ENCODE measurements at places on chromosomes 11 and 22. TPM values are rescaled to one million over a fixed set of nuclear protein-coding genes. Genes with fewer than 3 reads are reported as not detected.

DNA sequence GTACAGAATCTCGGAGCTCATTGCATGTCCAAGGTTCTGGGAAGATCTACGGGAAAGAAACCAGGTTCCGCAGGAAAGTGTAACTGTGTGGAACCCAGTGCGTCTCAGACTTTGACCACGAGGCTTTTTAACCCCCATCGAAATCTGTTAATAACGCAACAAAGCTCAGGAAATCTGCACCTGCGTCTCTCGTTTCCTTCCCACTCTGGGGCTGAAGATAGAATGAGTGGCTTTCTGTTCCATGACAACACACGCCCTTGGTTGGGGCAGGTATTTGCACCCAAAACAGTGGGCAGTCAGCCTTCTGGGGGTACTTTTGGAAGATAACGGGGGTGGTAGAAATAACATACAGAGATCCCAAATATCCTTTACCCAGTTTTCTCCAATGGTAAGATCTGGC, 38.5 kb downstream of the ISX start:
- DNase-seq = no peak

C1QTNF4 gene
- 2.4 TPM for total RNA-seq

- DNase-seq = no peak
Observed at GRCh38 chr22:22042599-22043295, 60.2 kb upstream of the TOP3B start.

DNA sequence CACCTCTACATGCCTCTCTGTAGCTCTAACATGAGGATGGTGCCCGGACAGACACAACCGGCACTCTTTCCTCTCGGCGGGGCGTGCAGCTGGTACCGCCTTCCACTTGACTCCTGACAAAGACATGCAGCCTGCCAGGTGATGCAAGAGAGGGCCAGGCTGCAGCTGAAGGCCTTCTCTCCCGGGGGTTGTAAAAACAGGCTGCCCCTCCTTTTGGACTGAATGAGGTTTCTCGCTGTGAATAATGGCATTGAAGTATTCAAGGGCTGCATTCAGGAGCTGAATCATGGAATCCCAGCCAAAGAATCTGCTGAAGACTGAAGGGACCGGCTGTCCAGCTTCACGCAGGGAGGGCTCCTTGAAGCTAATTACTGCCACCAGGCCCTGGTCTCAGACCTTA, 110.9 kb downstream of the GALNT18 start:
- peak; percentile 90 for DNase-seq

NR1H3 gene
- total RNA-seq = 13.7 TPM

DNA sequence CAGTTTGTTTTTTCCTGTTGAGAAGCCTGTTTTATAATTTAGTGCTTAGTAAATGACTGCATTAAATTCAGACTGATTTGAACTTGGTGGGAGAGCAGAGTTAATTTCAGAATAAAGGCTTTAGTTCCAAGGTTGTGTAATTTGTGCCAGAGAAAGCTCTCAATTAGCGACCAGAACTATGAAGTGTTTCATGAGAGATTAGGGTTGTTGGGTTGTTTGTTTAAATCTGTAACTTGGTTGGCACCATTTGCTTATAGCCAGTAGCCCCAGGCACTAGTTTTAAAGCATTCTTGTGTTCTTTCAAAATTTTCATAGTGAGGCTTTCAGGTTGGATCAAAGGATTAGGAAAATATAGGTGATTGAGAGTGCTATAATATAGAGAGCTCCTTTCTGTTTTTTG, 25.5 kb downstream of the UVRAG start:
- DNase-seq = no peak

- DNase-seq = no peak
Observed at GRCh38 chr11:107876141-107876540, 17.6 kb upstream of the SLC35F2 start.

DNA sequence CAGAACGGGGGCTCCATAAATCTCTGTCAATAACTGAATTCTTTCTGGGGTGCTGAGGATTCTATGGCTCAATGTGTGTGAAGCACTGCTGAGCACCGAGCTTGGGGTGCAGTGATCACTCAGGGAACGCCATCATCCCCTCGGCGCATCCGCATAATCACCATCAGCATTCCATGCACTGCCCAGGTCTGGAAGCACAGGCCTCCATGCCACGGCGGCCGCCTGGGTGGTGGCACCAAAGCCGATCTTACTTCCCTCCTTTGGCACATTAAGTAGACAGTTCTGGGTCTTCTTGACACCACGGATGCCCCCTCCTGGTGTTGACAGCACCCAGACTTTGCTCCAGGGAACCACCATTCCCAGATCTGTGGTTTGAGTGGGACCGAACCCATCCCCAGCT, 15.6 kb downstream of the LTO1 start:
- DNase-seq = no peak

DNA sequence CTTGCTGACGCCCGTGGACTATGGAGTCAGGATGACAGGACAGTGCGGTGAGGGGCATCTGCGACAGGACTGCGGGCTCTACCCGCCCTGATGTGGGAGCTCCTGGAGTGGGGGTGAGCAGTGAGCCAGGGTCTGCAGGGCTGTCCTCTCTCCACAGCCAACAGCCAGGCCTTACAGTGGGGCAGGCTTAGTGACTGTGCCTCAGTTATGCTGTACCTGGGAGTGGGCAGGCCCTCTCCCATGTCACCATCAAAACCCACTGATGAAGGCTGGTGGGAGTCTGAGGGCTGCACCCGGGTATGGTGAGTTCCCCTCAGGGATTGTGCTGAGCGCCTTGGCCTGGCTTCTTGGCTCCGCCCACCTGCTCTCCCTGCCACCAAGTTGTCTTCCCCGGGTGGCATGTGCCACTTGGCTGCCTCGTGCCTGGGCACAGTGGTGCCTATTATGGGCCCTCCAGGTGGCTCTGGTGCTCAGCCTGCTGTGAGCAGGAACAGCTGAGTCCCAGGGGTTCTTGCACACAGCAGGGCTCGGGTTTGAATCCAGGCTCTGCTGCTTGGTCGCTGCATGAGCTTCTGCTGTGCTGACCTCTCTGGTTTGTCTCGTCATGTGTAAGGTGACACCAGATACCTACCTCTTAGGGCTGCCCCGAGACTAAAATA, 4.1 kb upstream of the TRIOBP start:
- no peak for DNase-seq

DNA sequence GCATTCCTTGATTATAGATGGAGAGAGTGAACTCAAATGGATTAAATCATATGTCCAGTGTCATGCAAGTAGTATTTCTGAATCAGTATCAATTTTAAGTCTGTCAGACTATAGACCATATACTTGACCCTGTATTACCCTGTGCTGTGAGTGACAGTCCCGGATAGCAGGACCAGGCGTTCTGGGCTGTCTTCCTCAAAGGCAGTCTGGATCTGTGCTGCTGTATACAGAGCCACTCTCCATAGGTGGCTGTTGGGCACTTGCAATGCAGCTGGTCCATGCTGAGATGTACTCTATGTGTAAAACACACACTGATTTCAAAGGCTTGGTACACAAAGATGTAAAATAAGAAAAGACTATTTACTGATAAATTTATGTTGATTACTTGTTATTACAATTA, 294.3 kb downstream of the OPCML start:
- DNase-seq = no peak

PRAME gene
- total RNA-seq = 11.8 TPM

- DNase-seq = no peak
Observed at GRCh38 chr11:18457450-18457849, 1.8 kb downstream of the LDHAL6A start.

OR52H1 gene
- not detected for total RNA-seq

DNA sequence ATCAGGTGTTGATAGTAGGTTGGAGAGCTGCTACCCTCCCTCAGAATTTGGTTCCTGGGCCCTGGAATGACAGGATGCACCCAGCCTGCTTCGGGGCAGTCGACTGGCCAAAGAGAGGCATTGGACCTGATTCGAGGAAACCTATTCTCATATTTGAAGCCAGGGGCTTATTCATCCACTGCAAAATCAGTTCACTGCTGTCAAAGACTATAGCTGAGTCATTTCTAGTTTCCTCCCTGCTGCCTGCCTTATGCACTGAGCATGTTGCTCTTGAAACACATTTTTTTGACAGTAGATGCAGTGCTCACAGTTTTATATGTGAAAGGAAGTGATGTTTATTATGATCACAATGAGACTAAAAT, 565.4 kb downstream of the ETS1 start:
- DNase-seq = no peak

DNA sequence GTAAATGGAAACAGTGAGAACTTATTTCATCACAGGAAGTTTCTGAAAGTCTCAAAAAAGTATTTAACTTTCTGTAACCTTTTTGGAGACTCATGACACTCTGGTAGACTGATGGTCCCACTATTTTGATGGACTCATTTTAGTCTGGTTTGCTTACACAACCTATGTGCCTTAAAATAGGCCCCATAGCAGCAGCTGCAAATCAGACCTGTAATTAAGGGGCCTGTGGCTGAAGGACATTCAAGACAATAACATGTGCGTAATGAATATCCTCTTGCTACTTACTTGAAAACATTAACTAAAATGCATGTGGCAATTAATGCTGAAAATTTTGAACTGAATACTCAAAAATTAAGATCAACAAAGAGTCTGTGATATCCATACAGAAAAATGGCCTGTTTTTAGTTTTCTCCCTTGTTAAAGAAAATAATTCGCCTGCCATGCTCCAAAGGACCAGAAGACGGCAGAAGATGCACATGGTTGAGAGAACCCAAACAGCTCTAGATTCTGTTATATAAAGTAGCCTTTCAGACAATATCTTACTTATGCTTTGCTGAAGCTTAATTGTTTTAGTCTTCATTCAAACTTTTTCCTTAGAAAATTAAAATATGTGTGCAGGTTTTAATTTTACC, 568.5 kb downstream of the KCNA4 start:
- peak; percentile 4 for DNase-seq

PEX26 gene
- total RNA-seq = 20.7 TPM

GRCh38 chr11:26023057-26023456, 308.9 kb upstream of the ANO3 start:
- no peak for DNase-seq

DNA sequence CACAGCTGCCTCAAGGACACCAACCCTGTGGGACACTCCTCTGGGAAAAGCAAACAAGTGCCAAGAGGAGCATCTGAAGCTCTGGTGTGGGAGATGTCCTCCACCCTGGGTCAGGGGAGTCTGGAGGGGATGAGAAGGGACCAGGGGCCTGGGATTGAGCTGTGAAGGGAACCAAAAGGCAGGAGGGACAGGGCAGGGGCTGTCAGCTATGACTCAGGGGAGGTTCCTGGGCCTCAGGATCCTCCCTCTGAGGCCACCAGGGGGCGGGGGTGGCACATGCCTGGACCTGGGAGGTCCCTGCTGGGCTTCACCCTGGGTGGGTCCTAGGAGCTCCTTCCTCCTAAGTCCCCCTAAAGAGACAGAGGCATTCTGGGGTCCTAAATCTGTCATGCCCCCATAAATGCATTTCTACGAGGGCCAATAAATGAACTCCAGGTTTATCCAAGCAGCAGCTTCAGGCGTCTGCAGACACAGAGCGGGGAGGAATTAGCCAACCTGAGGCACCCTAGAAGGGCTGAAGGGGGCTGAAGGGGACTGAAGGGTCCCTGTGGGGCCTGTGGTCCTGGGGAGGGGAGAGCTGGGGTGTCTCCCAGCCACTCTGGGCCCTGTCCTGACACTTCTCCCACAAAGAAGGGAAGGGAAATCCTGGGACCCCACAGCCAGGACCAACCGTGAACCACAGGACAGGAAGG, 31.9 kb upstream of the IGLL5 start:
- no peak for DNase-seq

LRP4 gene
- total RNA-seq = 7.2 TPM

DNA sequence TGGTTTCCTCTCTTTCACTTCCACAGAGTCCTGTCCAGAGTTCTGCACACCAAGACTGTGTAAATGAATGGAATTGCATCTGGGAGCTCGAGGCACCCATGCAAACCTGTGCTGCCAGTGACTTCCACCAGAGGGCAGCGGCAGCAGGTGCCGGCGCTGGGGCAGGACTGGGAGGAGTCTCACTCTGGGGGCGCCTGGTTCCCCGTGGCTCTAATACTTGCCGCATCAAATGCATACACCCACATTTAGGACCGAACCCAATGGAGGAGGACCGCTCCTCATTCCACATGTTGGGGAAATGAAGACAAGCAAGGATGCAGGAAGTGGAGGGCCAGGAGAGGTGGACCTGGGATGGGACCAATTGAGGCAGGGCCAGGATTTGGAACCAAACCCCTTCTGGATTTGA, 1.1 kb upstream of the CD6 start:
- no peak for DNase-seq

Measured in G401 (cell line).